ENCODE measurements at places on chromosomes 4 and X. TPM values are rescaled to one million over a fixed set of nuclear protein-coding genes. Genes with fewer than 3 reads are reported as not detected.
A peak's percentile ranks its signal among the peaks of the same experiment; 100 is the strongest.

GRCh38 chr4:38967260-38968095 is 64.7 kb downstream of the TMEM156 start:
- H3K4me3 ChIP-seq = peak overlapping the region; percentile 5
- peaks cover 20% of the 10 kb centered on the region for H3K4me1 ChIP-seq
- DNase-seq = no peak
- H3K27me3 ChIP-seq = no peaks in the 10 kb centered on the region

DNA sequence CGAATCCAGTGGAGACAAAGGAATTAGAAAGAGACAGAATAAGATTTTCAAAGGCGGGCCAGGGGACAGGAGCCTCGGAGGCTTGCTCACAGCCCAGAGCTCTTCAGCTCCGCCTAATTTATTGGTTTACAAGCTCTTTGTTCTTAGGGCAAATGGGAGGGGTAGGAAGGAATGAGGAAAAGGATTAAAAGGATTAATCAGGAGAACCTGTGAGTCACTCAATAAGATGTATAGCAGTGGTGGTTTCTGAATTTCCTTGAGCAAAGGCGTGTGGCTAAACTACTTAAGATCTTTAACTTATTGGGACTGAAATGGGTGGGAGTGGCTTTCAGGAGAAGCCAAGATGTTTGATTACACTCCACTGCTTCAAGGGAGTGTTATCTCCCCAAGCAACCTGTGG is 456.0 kb upstream of the SPANXN1 start:
- no peaks in the 10 kb centered on the region for H3K36me3 ChIP-seq
- no peak overlapping the region for H3K27ac ChIP-seq
- DNase-seq = no peak
- no peaks in the 10 kb centered on the region for H3K4me1 ChIP-seq

- no peaks in the 10 kb centered on the region for H3K27me3 ChIP-seq
- H3K4me3 ChIP-seq = no peak overlapping the region
- H3K4me1 ChIP-seq = no peaks in the 10 kb centered on the region
- no peak for DNase-seq
Observed at GRCh38 chrX:50567636-50568035, 97.0 kb upstream of the DGKK start.

DNA sequence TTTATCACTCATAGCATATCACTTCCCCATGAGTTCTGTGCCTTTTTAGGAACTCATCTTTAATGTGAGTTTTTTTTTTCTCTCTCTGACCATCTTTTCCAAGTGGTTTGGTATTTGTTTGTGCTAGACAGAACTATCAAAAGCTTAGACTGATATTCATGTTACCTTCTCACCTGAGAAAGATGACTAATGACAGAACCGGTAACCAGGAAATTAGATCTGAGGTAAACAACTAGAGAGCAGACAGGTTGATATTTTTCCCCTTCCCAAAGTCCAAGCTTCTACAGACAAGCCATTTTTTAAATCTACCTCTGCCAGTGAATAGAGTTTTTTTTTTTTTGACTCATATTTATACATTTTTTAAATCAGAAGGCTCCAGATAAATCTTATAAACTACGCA is 17.0 kb upstream of the SRD5A3 start:
- peaks cover 2% of the 10 kb centered on the region for H3K36me3 ChIP-seq
- H3K4me1 ChIP-seq = no peaks in the 10 kb centered on the region
- H3K27ac ChIP-seq = no peak overlapping the region
- DNase-seq = no peak

DNA sequence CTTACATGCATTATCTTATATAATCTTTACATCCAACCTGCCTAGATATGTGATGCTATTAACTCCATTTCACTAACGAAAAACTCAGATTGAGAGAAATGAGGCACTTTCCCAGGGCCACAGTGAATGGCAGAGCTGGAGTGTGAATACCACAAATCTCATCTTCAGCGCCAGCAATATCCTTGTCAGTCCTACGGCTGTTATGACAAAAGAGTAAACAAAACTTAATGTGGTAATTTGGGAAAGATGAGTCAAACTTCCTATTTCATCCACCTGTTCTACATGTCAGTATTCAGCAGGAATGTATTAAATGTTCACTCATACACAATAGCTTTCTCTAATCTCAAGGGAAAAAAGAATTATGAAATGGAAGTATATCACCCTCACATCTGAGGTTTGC is 56.9 kb downstream of the FAT1 start:
- peak overlapping the region; percentile 72 for H3K27ac ChIP-seq
- H3K27me3 ChIP-seq = no peaks in the 10 kb centered on the region
- no peak overlapping the region for H3K4me3 ChIP-seq
- peaks cover 25% of the 10 kb centered on the region for H3K36me3 ChIP-seq

SSX1 gene
- total RNA-seq = not detected
